Renal cortex interstitium (tissue), 15 donors: ENCODE measurements at places on chromosomes 6 and 20. TPM values are rescaled to one million over a fixed set of nuclear protein-coding genes. Genes with fewer than 3 reads are reported as not detected.

LMBRD1 gene
- polyA plus RNA-seq, result 115 TPM

ZNF165 gene
- 3.9 TPM for polyA plus RNA-seq

DPPA5 gene
- polyA plus RNA-seq, result not detected

GRIK2 gene
- 16.8 TPM for polyA plus RNA-seq

ZDHHC14 gene
- polyA plus RNA-seq, result 17.9 TPM

MOXD1 gene
- polyA plus RNA-seq, result 205 TPM

METTL24 gene
- 15.6 TPM for polyA plus RNA-seq

HTR1B gene
- polyA plus RNA-seq, result 0.27 TPM

WFDC9 gene
- polyA plus RNA-seq, result not detected

BMP6 gene
- polyA plus RNA-seq, result 6.8 TPM

TBC1D32 gene
- polyA plus RNA-seq, result 11.9 TPM

RALGAPA2 gene
- polyA plus RNA-seq, result 17.7 TPM

IMPG1 gene
- polyA plus RNA-seq, result 2.4 TPM

TMEM200A gene
- 42.3 TPM for polyA plus RNA-seq
